ENCODE measurements at places on chromosomes 5 and 9. TPM values are rescaled to one million over a fixed set of nuclear protein-coding genes. Genes with fewer than 3 reads are reported as not detected.
A peak's percentile ranks its signal among the peaks of the same experiment; 100 is the strongest.

Gene SEPTIN8
- total RNA-seq, result 27.2 TPM

Gene INSL6
- total RNA-seq, result not detected

Gene WDR38
- not detected for total RNA-seq

Gene HAVCR2
- total RNA-seq, result 3.1 TPM

- DNase-seq, result peak; percentile 92
Measured at GRCh38 chr5:38845526-38846378, at the start of gene OSMR. Gene OSMR, plus strand, starts transcription at chr5:38846012. Its CDS starts 23,033 bp downstream, at chr5:38869045.

- DNase-seq, result no peak
Measured at GRCh38 chr5:134022333-134022732, 17.6 kb upstream of the VDAC1 start.

DNA sequence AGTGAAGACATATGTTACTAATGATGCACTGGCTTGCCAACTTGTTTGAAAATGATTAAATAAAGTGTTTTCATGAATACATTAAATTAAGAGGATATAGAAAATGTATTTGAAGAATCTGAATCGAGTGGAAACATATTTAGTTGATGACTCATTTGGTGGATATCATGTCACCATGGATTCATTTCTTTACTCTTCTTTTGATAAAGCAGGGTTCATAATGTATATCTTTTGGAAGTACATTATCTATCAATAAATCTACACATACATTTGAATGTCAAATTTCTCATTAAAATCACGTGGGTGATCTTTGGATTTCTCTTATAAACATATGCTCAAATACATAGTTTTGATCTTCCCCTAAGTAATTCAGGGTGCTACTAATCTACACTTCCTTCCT lies 1148.1 kb upstream of the ACO1 start:
- DNase-seq, result no peak

GRCh38 chr9:129220771-129221170 lies 42.7 kb upstream of the IER5L start:
- no peak for DNase-seq

GRCh38 chr5:8517456-8517855 lies 648.5 kb downstream of the MTRR start:
- no peak for DNase-seq

GRCh38 chr5:111627862-111628261 lies 115.5 kb upstream of the STARD4 start:
- no peak for DNase-seq

- DNase-seq, result no peak
Measured at GRCh38 chr5:59891962-59892643, 1.4 kb downstream of the PDE4D start.

GRCh38 chr9:7507566-7508270 lies 291.9 kb downstream of the DMAC1 start:
- DNase-seq, result peak; percentile 56

- no peak for DNase-seq
Measured at GRCh38 chr9:114382699-114383520, 4.9 kb downstream of the AKNA start.

All from left ventricle myocardium inferior (tissue), 1 donor.